Activated T-helper 1 cell treated with Interleukin-2 at 50 U/mL for 16 hours (primary cell): ENCODE measurements at places on chromosomes 11 and 22.

DNA sequence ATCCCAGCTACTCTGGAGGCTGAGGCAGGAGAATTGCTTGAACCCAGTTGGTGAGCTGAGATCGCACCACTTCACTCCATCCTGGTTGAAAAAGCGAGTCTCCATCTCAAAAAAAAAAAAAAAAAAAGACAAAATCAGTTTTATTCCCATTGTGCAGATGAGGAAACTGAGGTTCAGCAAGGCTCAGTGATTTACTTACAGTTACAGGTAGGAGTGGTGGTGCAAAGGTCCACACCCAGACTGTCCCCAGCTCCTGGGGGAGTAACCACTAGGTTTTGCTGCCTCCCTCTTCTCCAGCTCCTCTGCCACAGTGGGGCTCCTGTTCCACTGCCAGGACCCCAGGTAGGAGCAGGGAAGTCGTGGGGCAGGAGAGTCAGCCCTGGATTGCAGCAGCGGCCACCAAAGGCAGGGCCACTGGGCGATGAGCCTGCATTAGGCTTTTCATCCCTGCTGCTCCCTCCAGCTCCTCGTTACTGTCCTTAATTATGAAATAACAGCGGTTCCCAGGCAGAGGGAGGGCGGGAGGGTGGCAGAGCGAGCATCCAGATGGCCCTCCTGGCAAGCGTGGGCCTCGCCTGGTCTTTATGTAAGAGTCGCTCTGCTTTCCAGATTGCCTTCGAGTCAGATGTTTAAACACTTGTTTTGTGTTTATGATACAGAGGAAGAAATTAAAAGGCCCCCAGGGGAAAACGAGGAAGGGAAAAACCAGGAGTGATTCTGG is 15.5 kb upstream of the RASD2 start:
- DNase-seq, result no peak

DNA sequence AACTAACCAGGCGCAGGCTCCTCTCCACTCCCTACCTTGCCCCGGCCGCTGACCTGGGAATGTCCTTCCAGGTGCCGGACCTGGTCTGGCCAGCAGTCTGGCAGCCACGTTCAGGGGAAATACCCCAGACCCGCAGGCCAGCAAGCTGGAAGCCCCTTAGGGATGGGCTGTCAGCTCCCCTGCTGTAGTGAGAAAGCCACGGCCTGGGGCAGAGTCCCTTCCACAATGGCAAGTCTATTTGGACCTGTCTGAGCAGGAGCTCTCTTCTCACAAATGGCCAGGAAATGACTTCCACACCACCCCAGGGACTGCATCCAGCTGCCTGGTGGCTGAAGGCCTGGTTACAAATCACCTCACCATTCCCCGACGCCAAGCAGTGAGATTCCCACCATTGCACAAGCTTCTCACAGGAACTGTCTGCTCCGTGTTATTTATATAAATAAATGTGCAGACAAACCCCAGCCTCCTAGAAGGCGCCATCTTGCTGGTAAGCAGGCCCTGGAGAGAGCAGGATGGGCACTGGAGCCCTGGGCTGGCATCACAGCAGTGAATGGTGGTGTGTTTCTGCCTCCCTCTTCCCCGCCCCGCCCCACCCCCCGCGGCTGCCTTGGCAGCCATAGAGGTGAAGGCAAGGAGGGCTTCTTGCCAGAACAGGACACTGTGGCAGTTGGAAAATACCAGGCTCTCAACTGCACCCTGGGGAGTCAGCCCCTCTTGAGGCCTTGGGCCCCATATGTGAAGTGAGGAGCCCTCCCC is 23.7 kb downstream of the RSPH14 start:
- no peak for DNase-seq

GRCh38 chr11:78351979-78352841 is 65.4 kb downstream of the GAB2 start:
- DNase-seq, result no peak

- DNase-seq, result no peak
These were observed 377.1 kb upstream of the ISX start for GRCh38 chr22:34688825-34689224.

DNA sequence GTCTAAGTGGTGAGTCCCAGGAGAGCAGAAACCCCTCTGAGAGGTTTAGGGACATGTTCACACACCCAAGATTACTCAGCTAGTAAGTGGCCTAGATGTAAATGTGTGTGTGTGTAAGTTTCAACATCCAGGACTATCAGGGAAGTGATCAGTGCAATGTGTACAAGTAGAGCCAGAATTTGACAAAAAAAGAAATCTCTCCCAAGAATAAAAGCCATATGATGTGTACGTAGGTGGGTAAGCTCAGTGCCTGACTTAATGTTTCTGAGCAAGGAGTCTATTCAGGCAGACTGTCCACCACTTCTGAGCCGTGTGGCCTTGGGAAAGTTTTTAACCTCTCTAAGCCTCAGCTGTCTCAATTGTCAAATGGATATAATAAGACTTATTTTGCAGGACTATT is 133.8 kb upstream of the NAV2 start:
- no peak for DNase-seq
